ENCODE measurements at places on chromosomes 2 and 18. TPM values are rescaled to one million over a fixed set of nuclear protein-coding genes. Genes with fewer than 3 reads are reported as not detected.
A peak's percentile ranks its signal among the peaks of the same experiment; 100 is the strongest.

GRCh38 chr2:121196132-121196848, 88.7 kb downstream of the TFCP2L1 start:
- H3K27ac ChIP-seq: peak overlapping the region; percentile 95
- peaks cover 32% of the 10 kb centered on the region for H3K4me1 ChIP-seq
- no peaks in the 10 kb centered on the region for H3K36me3 ChIP-seq
- H3K27me3 ChIP-seq: no peaks in the 10 kb centered on the region

GRCh38 chr2:54404270-54404669, 51.9 kb upstream of the SPTBN1 start:
- peak overlapping the region; percentile 70 for H3K27ac ChIP-seq
- H3K4me3 ChIP-seq: no peak overlapping the region
- H3K4me1 ChIP-seq: peaks cover 10% of the 10 kb centered on the region
- DNase-seq: no peak
- no peaks in the 10 kb centered on the region for H3K27me3 ChIP-seq

Gene TSPYL6
- total RNA-seq: not detected

Gene MARCO
- 2.1 TPM for total RNA-seq

Gene WIPF1
- total RNA-seq: 5.4 TPM

Data from gastrocnemius medialis (tissue), 4 donors.